NCI-H1930 (cell line): ENCODE measurements at places on chromosomes 3 and 15.

DNA sequence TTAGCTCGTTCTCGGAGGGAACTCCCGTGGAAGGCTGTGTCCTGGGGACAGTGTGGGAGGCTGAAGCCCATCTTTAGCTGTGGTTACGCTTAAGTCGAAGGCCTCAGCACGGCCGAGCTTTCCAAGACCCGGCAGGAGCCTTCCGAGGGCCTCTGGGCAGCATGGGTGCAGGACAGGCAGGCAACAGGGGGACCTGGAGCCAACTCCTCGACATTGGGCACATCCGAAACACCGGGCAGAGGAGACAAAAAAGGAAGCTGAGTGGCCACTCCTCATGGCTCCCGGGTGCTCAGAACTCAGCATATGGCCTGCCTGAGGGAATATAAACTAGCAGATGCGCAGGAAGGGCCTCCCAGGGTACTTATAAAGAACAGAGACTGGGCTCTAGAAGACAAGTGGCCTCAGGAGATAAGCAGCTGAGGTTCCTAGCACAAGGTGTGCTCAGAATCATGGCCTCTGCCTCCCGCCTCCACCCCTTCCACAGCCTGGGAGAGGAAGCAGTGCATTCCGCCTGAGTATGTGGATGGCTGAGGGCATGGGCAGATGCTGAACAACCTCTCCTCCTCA lies 34.1 kb downstream of the ABTB1 start:
- no peak for DNase-seq

GRCh38 chr15:45618813-45619212 lies 16.0 kb upstream of the SQOR start:
- DNase-seq: no peak

GRCh38 chr15:48637639-48638038 lies 7.9 kb downstream of the FBN1 start:
- DNase-seq: no peak

GRCh38 chr15:71752604-71753289 lies 57.6 kb upstream of the NR2E3 start:
- DNase-seq: no peak

DNA sequence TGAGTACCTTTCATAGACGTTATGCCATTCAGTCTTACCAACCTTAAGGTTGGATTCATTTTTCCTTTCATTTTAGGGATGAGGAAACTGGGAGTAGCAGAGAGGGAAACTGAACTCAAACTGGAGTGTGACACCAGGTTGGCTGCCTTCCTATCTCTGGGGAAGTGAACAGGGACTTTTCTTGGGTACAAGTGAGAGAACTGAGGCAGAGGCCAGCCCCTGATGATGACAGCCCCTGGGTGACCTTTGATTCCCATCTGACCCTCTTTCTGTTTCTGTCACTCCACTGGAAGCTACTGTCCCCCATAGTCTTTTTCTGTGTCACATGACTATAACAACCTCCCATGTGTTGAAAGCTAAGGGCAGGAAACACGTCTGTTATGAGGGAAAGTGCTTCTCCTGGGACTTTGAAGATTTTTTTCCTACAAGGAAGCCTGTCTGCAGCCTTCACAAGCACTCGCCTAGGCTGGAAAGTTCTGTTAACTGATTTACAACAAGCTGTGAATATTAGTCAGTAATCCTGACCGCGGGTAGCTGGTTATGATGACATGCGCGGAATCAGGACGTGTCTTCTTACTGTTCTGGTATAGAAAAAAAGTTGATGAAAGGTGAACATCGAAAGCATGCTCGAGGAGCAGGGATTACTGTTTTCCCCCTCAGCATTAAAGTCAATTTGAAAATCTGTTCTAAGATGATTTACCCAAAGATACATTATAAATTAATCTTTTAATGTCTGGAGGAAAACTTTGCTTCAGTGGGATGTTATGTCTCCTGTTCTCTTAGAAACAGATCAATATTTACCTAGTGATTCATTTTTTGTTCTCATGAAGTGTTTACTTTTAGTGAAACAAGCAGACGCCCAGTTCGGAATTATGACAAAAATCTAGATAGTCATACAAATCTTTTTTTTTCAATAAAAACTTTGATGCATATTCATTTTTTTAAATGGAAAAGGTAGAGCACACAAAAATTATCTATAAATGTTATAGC lies 31.5 kb downstream of the ABHD2 start:
- DNase-seq: no peak

DNA sequence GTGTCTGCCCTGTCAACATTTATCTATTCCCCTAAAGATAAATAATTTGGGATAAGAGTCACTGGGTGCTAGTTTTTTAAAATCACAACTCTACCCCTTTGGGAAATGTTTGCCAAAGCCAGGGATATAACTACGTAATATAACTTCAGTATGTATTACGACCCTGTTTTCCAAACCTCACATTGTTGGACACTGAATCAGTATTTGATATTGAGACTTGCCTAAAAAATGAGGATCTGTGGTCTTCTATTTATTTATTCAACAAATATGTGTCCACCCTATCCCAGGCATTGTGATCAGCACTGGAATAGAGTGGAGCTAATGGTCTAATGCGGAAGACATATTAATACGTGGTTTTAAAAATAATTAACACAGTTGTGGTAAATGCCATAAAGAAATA lies 4.5 kb upstream of the MGA start:
- DNase-seq: no peak

DNA sequence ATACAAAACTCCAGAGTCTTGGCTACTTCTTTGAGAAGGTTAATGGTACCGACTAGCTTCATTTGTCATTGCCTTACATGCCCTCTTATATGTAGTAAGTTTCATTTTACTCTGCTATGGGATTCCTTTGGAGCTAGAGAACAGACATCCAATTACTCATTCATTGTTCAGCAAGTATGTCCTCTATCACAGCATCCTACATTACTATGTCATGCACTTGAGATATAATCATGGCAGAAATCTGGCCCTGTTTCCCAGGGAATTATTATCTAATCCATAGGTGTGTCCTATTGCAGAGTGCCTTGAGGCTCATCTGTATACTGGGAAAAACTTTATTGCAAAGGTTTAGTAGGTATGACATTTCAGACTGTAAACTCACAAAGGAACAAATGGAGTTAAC lies 333.1 kb upstream of the NECTIN3 start:
- DNase-seq: no peak

- no peak for DNase-seq
Measured at GRCh38 chr15:69979262-69979661, 118.5 kb downstream of the TLE3 start.
